Mucosa of descending colon (tissue), 3 donors: ENCODE measurements at places on chromosomes 6 and 20. TPM values are rescaled to one million over a fixed set of nuclear protein-coding genes. Genes with fewer than 3 reads are reported as not detected.

- no peak for DNase-seq
Measured at GRCh38 chr6:149563203-149563927, 2.8 kb upstream of the GINM1 start.

GRCh38 chr20:60966031-60966430 lies 286.0 kb upstream of the CDH4 start:
- no peak for DNase-seq

NUP153 gene
- 33.3 TPM for total RNA-seq

SPDEF gene
- 49.1 TPM for total RNA-seq

- peak; percentile 50 for DNase-seq
Measured at GRCh38 chr6:47235964-47236760, 73.5 kb downstream of the TNFRSF21 start.

GRCh38 chr6:33597551-33598322 lies 17.7 kb upstream of the BAK1 start:
- DNase-seq = peak; percentile 28
